ENCODE measurements at places on chromosomes 5 and 9.

- no peaks in the 10 kb centered on the region for H3K4me1 ChIP-seq
- H3K27me3 ChIP-seq: no peaks in the 10 kb centered on the region
- no peak overlapping the region for H3K4me3 ChIP-seq
- no peak for DNase-seq
- no peak overlapping the region for H3K27ac ChIP-seq
Observed at GRCh38 chr5:59346982-59347381, 546.5 kb downstream of the PDE4D start.

GRCh38 chr9:94639061-94639998 lies at the start of gene FBP1:
TSS of gene FBP1 (minus strand) at chr9:94639518. CDS start at chr9:94639310, 208 bp downstream.
- peak within 1 kb of the TSS; percentile 37 for H3K4me3 ChIP-seq
- no peaks in the 10 kb centered on the region for H3K36me3 ChIP-seq
- H3K4me1 ChIP-seq: no peaks in the 10 kb centered on the region
- DNase-seq: no peak
- no peak within 1 kb of the TSS for H3K27ac ChIP-seq

DNA sequence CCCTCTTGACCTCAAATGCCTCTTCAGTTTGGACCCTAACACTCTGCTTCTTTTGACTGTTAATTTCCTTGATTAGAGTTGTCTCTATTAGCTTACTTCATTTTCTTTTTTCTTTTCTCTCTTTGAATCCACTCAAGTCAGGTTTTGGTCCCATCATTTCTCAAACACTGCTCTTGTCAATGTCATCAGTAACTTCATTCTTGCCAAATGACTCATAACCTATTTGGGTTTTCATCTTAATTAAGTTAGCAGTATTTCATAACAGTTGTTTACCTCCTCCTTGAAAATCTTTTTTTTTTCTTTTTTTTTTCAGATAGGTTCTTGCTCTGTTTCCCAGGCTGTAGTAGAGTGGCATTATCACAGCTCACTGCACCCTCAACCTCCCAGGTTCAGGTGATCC lies 119.6 kb downstream of the PARP8 start:
- DNase-seq: no peak
- no peaks in the 10 kb centered on the region for H3K4me1 ChIP-seq
- H3K27me3 ChIP-seq: no peaks in the 10 kb centered on the region
- H3K4me3 ChIP-seq: no peak overlapping the region

GRCh38 chr5:138635265-138635664 lies 60.1 kb upstream of the HSPA9 start:
- no peaks in the 10 kb centered on the region for H3K4me1 ChIP-seq
- H3K4me3 ChIP-seq: no peak overlapping the region
- peaks cover 15% of the 10 kb centered on the region for H3K27me3 ChIP-seq
- no peaks in the 10 kb centered on the region for H3K36me3 ChIP-seq
- no peak overlapping the region for H3K27ac ChIP-seq

- H3K27me3 ChIP-seq: no peaks in the 10 kb centered on the region
- H3K4me1 ChIP-seq: peaks cover 10% of the 10 kb centered on the region
- no peak overlapping the region for H3K4me3 ChIP-seq
- no peak overlapping the region for H3K27ac ChIP-seq
Observed at GRCh38 chr9:89444274-89444673, 53.6 kb downstream of the SEMA4D start.

- peak overlapping the region; percentile 68 for H3K27ac ChIP-seq
- DNase-seq: no peak
- no peaks in the 10 kb centered on the region for H3K36me3 ChIP-seq
Observed at GRCh38 chr5:38766151-38766550, 79.7 kb upstream of the OSMR start.

DNA sequence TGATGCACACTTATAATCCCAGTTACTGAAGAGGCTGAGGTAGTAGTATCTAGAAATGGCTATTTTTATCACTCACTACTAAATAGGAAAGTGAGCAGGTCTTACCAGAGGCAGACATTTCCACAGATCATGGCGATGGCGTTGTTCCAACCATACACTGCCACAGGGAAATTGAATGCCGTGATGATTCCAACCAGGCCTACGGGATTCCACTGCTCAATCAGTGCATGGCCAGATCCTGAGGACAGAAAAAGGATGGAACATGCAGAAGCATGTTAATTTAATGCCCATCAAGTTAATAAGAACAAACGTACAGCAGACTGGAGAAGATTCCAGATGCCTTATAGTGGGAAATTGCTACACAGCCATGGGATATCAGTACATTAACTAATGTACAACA lies 18.0 kb downstream of the ALDH7A1 start:
- no peak overlapping the region for H3K4me3 ChIP-seq
- H3K27ac ChIP-seq: no peak overlapping the region
- DNase-seq: no peak
- H3K4me1 ChIP-seq: no peaks in the 10 kb centered on the region
- H3K36me3 ChIP-seq: peaks cover 30% of the 10 kb centered on the region

DNA sequence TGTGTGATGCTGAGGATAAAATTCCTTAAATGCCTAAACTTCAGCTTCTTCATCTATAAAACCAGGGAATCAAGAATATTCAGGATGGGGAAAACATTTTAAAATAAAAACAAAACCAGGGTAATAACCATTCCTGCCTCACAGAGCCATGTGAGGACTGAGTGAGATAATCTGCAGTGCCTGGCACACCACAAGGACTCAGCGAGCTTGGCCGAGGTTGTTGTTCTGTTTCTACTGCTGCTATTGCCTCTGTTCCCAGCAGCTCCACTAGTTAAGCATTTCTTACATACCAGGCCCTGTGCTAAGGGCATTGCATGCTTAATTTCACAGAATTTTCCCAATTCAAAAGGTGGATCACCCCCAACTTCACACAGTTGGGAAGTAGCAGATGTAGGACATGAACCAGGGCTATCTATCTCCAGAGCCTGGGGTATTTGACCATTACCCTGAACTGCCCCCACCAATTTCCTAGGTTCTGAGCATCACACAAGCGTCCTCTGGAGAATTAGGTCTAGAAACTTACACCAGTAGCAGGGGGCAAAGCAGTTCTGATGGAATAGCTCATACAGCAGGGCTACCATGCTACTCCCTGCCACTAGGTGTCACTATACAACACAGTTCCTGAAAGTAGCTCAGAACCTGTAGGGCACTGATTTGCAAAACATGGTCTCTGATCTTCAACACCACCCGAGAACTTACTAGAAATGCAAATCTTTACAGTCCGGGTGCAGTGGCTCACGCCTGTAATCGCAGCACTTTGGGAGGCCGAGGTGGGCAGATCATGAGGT lies 74.3 kb downstream of the LRSAM1 start:
- H3K36me3 ChIP-seq: peaks cover 81% of the 10 kb centered on the region
- peak; percentile 58 for DNase-seq
- H3K27me3 ChIP-seq: no peaks in the 10 kb centered on the region
- peaks cover 38% of the 10 kb centered on the region for H3K4me1 ChIP-seq
- H3K27ac ChIP-seq: peak overlapping the region; percentile 84
- no peak overlapping the region for H3K4me3 ChIP-seq

GRCh38 chr5:25891691-25892090 lies 1146.7 kb downstream of the CDH9 start:
- H3K4me1 ChIP-seq: no peaks in the 10 kb centered on the region
- no peaks in the 10 kb centered on the region for H3K36me3 ChIP-seq
- DNase-seq: no peak
- H3K4me3 ChIP-seq: no peak overlapping the region

DNA sequence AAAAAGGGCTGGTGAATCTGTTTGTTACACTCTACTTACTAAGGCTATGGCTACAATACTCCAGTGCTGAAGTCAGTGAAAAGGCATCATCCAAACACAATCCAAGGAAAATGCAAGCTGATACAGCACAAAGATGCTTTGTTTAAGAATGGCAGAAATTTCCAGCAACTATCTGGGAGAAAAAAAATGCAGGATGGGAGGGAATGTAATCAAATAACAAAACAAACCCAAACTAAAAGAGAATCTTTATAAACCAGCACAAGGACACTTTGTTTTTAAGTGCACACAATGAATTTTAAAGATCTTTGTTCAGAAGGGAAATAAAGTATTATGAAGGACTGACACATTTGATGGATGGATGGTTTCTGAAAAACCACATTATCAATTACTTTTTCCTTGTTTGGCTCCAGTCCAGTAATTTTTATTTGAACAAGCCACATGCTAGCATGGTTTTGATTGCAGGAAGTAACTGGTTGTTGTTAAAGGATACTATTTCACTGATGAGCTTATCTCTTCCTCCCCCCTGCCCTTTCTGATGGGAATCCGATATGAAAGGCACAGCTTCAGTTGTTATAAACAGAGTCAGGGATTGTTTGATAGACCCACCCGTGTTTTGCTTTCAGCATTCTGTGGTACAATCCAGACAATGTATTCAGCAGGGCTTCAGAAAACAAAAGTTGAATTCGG lies 12.1 kb upstream of the TLE4 start:
- peak; percentile 57 for DNase-seq
- H3K27me3 ChIP-seq: no peaks in the 10 kb centered on the region
- no peaks in the 10 kb centered on the region for H3K4me1 ChIP-seq
- no peak overlapping the region for H3K4me3 ChIP-seq
- H3K36me3 ChIP-seq: no peaks in the 10 kb centered on the region

DNA sequence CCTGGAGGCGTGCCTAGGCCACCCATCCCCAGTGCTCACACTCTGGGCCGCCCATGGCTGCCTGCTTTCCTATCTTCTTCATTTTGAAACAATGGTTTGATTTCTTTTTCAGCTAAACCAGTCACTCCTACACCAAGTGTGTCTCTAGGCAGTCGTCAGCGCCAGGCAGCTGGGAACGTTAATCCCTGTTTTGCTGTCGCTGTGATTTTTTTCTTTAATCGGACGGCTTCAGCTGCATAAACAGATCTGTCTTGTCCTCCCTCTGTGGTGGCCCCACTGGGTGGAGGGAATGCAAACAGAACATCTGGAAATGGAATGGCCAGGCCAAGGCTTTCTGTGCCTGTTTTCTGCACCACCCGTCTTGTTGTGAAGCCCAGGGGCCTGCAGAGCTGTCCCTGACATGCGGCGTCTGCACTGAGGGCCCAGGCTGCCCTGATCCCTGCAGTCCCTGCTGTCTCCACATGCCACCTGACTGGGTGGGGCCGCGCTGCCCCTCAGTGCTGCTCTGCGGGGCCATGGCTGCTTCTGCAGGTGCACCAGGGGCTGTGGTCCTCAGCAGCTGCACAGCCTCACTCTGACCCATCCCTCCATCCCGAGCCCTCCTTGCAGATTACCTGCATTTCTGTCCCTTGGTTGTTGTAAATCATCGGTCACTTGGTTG lies 51.5 kb downstream of the WNK2 start:
- no peaks in the 10 kb centered on the region for H3K4me1 ChIP-seq
- DNase-seq: no peak
- peaks cover 14% of the 10 kb centered on the region for H3K27me3 ChIP-seq
- H3K27ac ChIP-seq: no peak overlapping the region
- H3K36me3 ChIP-seq: no peaks in the 10 kb centered on the region
- no peak overlapping the region for H3K4me3 ChIP-seq

DNA sequence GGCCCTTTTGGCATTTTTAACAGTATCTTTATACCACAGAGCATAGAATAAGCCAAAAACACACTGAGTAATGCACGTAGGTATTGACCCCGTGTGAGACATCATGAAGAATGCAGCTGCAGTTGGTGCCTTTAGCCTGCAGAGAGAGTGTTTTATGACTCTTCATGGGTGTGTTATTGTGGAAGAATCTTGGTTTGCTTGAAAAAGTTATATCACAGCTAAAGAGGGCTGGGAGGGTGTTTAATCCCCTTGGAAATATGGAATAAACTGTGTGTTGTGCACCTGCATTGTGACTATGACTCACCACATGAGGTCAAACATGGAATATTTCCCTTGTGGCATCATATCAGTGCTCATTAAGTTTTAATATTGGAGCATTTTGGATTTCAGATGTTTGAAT lies 458.7 kb downstream of the CDH9 start:
- no peaks in the 10 kb centered on the region for H3K4me1 ChIP-seq
- no peak for DNase-seq
- H3K27me3 ChIP-seq: no peaks in the 10 kb centered on the region

GRCh38 chr5:178474562-178475184 lies 115.5 kb downstream of the COL23A1 start:
- DNase-seq: no peak
- H3K4me3 ChIP-seq: no peak overlapping the region
- no peaks in the 10 kb centered on the region for H3K36me3 ChIP-seq
- H3K27ac ChIP-seq: no peak overlapping the region
- no peaks in the 10 kb centered on the region for H3K27me3 ChIP-seq

- H3K27ac ChIP-seq: no peak overlapping the region
- H3K4me3 ChIP-seq: no peak overlapping the region
- H3K36me3 ChIP-seq: no peaks in the 10 kb centered on the region
- peak; percentile 50 for DNase-seq
- no peaks in the 10 kb centered on the region for H3K4me1 ChIP-seq
Observed at GRCh38 chr5:91207248-91207647, 175.9 kb downstream of the ARRDC3 start.

All from IMR-90 (cell line).